ENCODE measurements at places on chromosomes 2 and 18. TPM values are rescaled to one million over a fixed set of nuclear protein-coding genes. Genes with fewer than 3 reads are reported as not detected.

- peak overlapping the region; percentile 71 for H3K27ac ChIP-seq
- H3K4me1 ChIP-seq: peaks cover 47% of the 10 kb centered on the region
- peak overlapping the region; percentile 90 for H3K4me3 ChIP-seq
- peaks cover 32% of the 10 kb centered on the region for H3K36me3 ChIP-seq
- H3K27me3 ChIP-seq: no peaks in the 10 kb centered on the region
- DNase-seq: no peak
These were observed 549 bp upstream of the DPP4 start for GRCh38 chr2:162074632-162074895.

- no peak overlapping the region for H3K4me3 ChIP-seq
- peaks cover 4% of the 10 kb centered on the region for H3K4me1 ChIP-seq
- no peak for DNase-seq
- no peak overlapping the region for H3K27ac ChIP-seq
These were observed 261.3 kb downstream of the ALPK2 start for GRCh38 chr18:58367425-58368140.

DNA sequence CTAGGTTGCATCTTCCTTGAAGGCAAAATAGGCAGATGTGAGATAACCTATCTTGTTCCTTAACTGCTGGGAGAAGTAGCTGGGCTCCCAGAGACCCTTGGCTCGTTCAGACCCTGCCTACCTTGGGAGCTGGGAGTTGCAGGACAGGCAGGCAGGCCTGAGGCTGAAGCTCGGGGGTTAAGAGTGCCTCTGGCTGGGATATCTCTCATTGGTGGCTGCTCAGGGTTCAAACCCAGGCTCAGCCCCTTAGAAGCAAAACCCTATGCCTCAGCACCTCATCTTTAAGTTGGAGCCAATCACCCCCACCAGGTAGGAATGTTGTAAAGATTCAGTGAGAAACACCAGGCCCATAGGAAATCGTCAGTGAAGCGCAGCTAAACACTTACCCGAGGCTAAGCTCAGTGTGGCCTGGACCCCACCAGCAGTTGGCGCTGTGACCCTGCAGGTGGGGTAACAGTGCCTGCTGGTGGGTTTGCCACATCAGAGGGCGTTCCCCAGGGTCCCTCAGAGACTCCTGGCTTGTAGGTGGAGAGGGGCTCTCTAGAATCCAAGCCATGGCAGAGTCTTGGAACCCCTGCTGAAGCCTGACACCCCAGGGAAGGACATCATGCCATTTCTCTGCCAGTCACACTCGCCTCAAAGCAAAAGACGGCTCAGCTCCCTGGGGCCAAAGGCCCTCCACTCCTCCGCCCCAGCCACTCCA lies 54.6 kb upstream of the GPR17 start:
- peaks cover 4% of the 10 kb centered on the region for H3K4me1 ChIP-seq
- no peak overlapping the region for H3K4me3 ChIP-seq
- H3K27ac ChIP-seq: no peak overlapping the region
- peak; percentile 71 for DNase-seq

Gene AKAIN1
- not detected for total RNA-seq

DNA sequence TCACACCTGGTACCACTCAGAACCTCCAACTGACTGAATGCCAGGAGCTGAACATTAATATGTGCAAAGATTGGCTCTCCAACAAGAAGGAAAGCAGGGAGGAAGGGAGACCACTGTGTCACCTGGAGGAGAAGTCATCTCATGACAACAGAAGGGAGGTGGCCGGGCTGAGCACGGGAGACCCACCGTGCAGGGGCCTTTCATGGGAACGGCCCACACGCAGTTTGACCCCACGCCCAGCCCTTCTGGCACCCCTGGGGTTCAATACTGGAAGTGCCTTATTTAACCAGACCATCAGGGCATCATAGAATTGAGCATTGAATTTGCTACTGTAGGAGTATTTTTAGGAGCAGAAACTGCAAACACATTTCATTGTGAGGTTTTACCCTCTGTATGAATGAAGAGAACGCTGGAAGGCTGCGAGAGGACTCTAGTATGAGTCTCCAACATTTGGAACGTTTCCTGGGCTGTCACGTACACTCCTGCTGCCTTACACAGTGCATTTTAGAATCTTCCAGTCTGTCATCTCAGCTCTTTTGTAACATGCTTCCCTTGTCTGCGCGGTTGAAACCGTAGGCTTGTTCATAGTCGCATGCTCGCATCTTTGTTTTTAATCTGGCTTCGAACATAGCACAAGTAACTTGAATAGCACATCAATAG lies 132.1 kb downstream of the NFATC1 start:
- H3K4me3 ChIP-seq: no peak overlapping the region
- no peak for DNase-seq
- peaks cover 21% of the 10 kb centered on the region for H3K36me3 ChIP-seq

DNA sequence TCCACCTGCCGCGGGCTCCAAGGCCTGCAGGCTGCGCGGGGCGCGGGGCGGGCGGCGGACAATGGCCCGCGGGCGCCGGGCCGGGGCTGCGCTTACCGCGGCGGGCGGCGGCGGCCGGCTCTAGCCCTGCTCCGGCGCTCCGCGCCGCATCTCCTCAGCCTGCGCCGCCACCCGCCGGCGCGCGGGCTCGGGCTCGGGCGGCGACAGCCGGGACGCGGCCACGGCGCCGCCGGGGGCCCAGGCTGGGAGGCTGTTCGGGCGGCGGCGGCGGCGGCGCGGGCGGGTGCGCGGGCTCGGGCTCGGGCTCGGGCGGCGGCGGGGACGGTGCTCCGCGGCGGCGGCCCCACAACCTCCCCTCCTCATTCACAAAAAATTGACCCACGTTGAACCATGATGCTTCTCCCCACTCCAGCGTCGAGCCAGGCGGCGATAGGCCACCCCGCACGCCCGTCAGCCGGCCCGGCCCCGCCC lies at the start of gene HDAC4:
HDAC4 (minus strand) TSS at position 425 of the 471 bp plus-strand sequence. CDS start 48,321 bp downstream, outside the sequence.
- H3K4me3 ChIP-seq: peak within 1 kb of the TSS; percentile 89
- DNase-seq: no peak
- peak within 1 kb of the TSS; percentile 97 for H3K27ac ChIP-seq
- H3K4me1 ChIP-seq: peaks cover 35% of the 10 kb centered on the region
- H3K36me3 ChIP-seq: peaks cover 5% of the 10 kb centered on the region
- H3K27me3 ChIP-seq: no peaks in the 10 kb centered on the region

- H3K4me3 ChIP-seq: no peak overlapping the region
- no peak for DNase-seq
- H3K4me1 ChIP-seq: no peaks in the 10 kb centered on the region
These were observed 207.2 kb downstream of the ETAA1 start for GRCh38 chr2:67604360-67604759.

DNA sequence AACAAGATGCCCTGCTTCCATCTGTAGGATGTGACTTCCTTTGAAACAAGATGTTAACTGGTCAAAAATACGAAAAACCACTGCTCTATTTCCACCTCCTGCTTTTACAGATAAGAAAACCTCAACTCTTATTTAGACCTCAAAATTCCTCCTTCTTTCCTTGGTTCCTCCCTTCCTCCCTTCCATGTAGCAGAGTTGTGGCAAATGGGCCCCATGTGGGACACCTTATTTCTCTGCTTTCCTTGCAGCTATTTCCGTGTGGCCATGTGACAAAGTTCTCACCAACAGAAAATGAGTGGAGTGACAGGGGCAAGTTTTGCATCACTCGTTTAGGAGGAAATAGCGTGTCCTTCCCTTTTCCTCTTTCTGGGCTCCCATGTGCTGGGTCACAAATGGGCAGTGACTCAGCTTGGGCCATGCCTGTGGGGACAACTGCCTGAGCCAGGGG lies 69.4 kb upstream of the SMAD2 start:
- no peaks in the 10 kb centered on the region for H3K4me1 ChIP-seq
- no peaks in the 10 kb centered on the region for H3K27me3 ChIP-seq
- peaks cover 2% of the 10 kb centered on the region for H3K36me3 ChIP-seq
- no peak overlapping the region for H3K27ac ChIP-seq
- H3K4me3 ChIP-seq: no peak overlapping the region
- DNase-seq: no peak

GRCh38 chr2:136319237-136319636 lies 201.3 kb upstream of the CXCR4 start:
- no peaks in the 10 kb centered on the region for H3K27me3 ChIP-seq
- no peak overlapping the region for H3K4me3 ChIP-seq
- no peaks in the 10 kb centered on the region for H3K36me3 ChIP-seq
- peaks cover 60% of the 10 kb centered on the region for H3K4me1 ChIP-seq

Gene ABCA12
- not detected for total RNA-seq

DNA sequence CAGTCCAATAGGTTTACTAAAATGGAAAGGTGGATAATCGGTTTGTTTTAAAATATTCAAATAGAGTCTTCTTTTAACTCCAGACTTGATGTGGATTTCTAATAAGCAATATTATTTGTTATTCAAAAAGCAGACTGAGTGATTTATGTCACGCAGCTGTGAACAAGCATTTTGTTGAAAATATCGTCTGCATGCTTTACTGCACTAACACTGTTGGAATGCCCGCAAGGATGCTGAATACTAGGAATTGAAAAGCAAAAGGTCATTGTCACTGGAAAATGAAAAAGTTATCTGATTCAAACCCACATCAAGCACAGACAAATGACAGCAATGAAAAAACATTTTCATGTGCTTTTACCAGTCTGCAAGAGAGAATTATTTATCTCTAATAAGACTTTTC lies 31.1 kb downstream of the CHN1 start:
- no peak for DNase-seq
- H3K4me3 ChIP-seq: no peak overlapping the region
- H3K27ac ChIP-seq: no peak overlapping the region

GRCh38 chr2:217793566-217794132 lies 209.1 kb downstream of the TNS1 start:
- no peak overlapping the region for H3K4me3 ChIP-seq
- H3K27ac ChIP-seq: no peak overlapping the region
- H3K27me3 ChIP-seq: no peaks in the 10 kb centered on the region
- peaks cover 12% of the 10 kb centered on the region for H3K4me1 ChIP-seq
- H3K36me3 ChIP-seq: no peaks in the 10 kb centered on the region
- DNase-seq: no peak

Gene GPBAR1
- total RNA-seq: 0.19 TPM

GRCh38 chr2:221554769-221555493 lies 17.2 kb downstream of the EPHA4 start:
- peaks cover 2% of the 10 kb centered on the region for H3K36me3 ChIP-seq

DNA sequence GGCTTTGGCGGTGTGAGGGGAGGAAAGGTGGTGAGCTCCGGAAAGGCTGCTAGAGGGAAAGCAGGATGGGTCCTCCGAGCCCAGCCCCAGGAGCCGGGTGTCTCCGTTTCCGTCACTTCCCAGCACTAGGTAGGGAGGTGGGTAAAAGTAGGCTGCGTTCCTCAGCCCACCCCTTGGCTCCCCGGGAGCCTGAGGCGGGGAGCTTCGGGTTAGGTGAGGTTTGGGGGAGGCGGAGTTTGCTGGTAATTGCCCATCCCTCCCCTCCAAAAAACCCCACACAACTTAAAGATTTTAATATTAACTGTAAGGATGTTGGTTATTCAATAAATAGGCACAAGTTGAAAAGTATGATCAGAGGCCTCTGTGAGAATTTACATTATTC lies 552 bp upstream of the ATF2 start:
- H3K36me3 ChIP-seq: peaks cover 8% of the 10 kb centered on the region
- no peak for DNase-seq
- H3K27me3 ChIP-seq: no peaks in the 10 kb centered on the region
- H3K4me1 ChIP-seq: peaks cover 38% of the 10 kb centered on the region

Data from activated CD4-positive, alpha-beta memory T cell treated with anti-CD3 and anti-CD28 coated beads for 36 hours (primary cell).